Stimulated activated CD8-positive, alpha-beta memory T cell treated with anti-CD3 and anti-CD28 coated beads, Interleukin-7, amount 100 ng/mL, for 4 hours (primary cell): ENCODE measurements at places on chromosomes 5 and 9.
A peak's percentile ranks its signal among the peaks of the same experiment; 100 is the strongest.

GRCh38 chr9:100466171-100466828, 6.6 kb upstream of the TMEFF1 start:
- no peak for DNase-seq

GRCh38 chr5:1910861-1911772, 28.4 kb upstream of the IRX4 start:
- DNase-seq, result no peak

GRCh38 chr9:105690742-105691141, 3.6 kb upstream of the TMEM38B start:
- no peak for DNase-seq

GRCh38 chr9:8456344-8456743, 656.8 kb upstream of the DMAC1 start:
- no peak for DNase-seq

GRCh38 chr5:167797933-167798332, 493.5 kb upstream of the WWC1 start:
- DNase-seq, result no peak

- no peak for DNase-seq
Observed at GRCh38 chr5:16799796-16800195, 136.3 kb downstream of the MYO10 start.

DNA sequence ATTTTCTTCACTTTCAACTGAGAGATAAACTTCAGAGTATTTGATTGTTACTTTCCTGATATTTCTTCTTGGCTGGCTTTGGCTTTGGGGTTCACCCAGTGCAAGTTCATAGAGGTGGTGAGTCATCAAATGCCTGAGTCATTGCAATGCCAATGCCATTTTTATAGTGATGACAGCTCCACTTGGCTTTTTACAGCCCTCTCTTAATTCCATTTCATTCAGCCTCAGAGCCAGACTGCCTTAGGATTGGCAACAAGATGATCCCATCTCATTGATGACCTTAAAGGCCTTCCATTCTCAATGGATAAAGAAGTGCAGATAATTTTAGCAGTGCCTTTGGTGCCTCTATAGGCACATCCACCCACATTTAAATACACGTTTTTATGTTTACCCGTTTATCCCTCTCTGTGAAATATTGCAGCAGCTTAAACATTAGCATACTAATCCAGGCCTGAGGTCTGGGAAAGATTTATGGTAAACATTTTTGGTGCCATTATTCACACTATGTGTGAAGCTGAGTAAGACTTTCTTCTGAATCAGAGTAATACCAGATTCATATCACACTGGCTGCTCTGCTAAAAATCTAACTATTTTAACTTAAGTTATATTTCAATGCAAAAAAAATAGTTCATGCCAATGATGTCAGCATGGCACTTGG, 88.9 kb upstream of the TYRP1 start:
- DNase-seq, result no peak

GRCh38 chr9:6829027-6829426, 71.3 kb downstream of the KDM4C start:
- DNase-seq, result no peak

- DNase-seq, result no peak
Observed at GRCh38 chr5:141186897-141187512, at the start of gene PCDHB9. Gene PCDHB9, plus strand, starts transcription at chr5:141187161. Its CDS starts 158 bp downstream, at chr5:141187319.

GRCh38 chr9:124493794-124494479, 13.3 kb downstream of the NR5A1 start:
- DNase-seq, result no peak

DNA sequence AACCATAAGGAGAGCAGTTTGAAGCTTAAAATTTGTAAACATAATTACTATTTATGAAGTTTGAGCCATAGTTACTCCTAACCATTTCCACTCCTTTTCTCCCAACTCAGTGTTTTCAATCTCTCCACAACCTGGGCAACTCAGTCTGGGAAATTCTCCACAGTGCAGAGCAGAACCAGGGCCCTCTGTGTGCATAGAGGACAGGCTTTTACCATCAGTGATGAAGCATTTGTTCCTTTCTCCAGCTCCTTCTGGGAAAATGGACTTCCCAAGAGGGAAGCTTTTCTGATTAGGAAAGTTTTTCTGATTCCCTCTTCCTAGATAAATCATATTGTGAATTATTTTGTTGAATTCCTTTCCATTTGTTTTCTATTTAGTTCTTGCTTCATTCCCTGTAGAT, 132.3 kb upstream of the MPDZ start:
- DNase-seq, result no peak

GRCh38 chr5:139443831-139444453, 4.6 kb upstream of the DNAJC18 start:
- no peak for DNase-seq

GRCh38 chr9:15121630-15122029, 185.4 kb downstream of the TTC39B start:
- DNase-seq, result no peak

- no peak for DNase-seq
Observed at GRCh38 chr5:98770209-98770910, 3.1 kb upstream of the RGMB start.

- no peak for DNase-seq
Observed at GRCh38 chr9:27540502-27540901, 10.9 kb upstream of the MOB3B start.

- no peak for DNase-seq
Observed at GRCh38 chr5:150356575-150357294, 762 bp upstream of the TCOF1 start.

DNA sequence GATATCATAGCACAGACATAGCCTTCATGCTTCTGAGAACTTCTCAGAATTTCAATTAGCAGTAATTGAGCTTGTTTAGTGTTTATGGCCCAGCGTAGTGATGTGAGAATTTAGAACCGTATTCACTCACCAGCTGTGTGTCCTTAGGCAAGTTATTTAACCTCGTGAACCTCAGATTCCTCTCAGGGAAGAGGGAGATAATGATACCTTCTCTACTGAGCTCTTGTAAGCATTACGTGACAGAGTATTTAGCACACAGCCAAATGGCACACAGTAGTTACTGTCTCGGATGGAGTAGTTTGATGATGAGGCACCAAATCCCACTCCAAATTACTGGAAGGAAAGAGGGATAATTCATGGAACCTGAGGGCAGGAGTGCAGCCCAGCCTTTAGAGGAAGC, 429.3 kb downstream of the CCDC171 start:
- DNase-seq, result no peak

DNA sequence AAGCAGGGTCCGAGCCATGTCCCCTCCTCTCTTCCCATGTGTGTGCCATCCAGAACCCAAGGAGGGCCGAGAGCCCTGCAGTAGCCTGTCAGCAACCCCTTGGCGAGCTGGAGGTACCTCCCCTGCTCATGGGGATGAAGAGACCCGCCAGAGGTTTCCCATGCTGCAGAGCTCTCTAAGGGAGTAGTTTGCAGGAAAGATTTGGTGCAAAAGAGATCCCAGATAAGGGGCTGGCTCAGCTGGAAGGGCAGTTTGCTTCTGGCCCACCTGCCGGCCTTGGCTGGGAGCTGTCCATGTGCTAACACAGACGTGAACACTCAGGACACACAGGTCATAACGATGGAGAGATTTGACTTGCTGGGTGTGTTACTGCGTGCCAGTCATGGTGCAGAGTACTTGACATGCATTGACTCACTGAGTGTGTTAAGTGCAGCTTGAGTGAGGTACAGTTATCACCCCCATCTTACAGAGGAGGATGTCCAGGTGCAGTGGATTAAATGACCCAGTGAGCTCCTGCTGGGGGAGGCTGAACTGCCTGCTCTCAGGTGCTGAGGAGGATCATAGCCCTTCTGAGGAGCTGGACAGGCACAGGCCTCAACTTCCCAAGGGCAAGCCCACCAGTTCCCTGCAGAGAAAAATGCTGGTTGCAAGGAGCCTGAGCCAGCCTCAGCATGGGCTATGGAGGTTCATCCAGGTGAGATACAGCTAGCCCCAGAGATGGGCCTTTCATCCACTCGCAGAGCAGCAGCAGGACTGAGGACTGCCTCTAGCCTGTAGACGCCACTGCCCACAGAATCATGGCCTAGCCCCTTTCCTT, 6.3 kb upstream of the SLC25A48 start:
- DNase-seq, result no peak

GRCh38 chr9:98808875-98809274, 1.4 kb downstream of the GALNT12 start:
- DNase-seq, result no peak

GRCh38 chr9:103025796-103026195, 30.7 kb downstream of the CYLC2 start:
- DNase-seq, result no peak

DNA sequence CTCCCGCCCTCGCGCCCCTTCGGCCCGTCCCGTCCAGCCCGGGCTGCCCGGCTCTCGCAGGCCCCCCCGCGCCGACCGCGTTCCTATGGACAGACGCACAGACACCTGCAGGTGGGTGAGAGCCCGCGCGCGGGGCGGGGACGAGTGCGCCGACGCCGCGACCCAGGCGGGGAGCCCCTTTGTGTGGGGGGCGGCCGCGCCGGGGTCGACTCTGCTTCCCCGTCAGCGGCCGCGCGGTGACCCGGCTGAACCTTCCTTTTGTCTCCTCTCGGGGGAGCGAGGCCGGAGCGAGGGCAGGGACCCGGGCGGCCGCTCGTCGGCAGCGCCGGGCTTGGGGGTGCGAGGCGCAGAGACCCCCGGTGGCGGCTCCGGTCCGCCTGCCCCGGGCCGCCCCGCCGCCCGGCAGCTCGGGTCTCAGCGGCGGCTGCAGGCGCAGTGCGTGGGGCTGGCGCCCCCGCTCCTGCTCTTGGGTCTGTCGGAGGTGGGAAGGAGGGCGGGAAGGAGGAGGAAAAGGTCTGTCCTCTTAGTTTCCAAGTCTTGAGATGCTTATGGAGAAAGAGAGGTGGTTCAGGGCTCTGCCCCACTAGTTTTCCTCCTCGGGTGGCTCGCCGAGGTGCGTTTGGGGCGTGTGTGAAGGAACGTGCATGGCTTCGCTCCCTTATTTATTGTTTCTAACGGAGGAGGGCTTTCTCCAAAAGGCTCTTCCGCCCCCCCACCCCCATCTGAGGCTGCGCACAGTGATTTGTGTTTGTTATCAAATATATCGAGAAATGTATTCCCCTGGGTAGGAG, 576 bp downstream of the KIAA1958 start:
- DNase-seq, result peak; percentile 41

DNA sequence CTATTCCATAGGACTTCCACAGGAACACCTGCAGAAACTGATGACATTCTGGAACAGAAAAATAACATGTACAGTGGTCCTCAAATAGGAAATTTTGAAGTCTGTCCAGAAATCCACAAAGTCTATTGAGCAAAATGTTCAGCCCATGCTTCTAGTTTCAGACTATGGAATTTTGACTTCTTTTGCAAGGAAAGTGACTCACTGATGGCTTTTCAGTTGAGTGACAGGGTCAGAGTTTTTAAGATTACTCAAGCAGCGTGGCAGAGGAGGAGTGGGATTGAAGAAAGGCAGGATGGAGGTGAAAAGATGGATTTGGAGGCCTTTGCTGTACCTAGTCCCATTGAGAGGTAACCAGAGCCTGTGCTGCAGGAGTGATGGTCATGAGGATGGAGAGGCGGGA, 151.5 kb downstream of the GOLPH3 start:
- no peak for DNase-seq

- peak; percentile 7 for DNase-seq
Observed at GRCh38 chr9:97388721-97389238, 23.1 kb upstream of the TDRD7 start.

GRCh38 chr5:137393196-137393993, 105.7 kb downstream of the SPOCK1 start:
- no peak for DNase-seq
